ENCODE measurements at places on chromosomes 16 and 17.

DNA sequence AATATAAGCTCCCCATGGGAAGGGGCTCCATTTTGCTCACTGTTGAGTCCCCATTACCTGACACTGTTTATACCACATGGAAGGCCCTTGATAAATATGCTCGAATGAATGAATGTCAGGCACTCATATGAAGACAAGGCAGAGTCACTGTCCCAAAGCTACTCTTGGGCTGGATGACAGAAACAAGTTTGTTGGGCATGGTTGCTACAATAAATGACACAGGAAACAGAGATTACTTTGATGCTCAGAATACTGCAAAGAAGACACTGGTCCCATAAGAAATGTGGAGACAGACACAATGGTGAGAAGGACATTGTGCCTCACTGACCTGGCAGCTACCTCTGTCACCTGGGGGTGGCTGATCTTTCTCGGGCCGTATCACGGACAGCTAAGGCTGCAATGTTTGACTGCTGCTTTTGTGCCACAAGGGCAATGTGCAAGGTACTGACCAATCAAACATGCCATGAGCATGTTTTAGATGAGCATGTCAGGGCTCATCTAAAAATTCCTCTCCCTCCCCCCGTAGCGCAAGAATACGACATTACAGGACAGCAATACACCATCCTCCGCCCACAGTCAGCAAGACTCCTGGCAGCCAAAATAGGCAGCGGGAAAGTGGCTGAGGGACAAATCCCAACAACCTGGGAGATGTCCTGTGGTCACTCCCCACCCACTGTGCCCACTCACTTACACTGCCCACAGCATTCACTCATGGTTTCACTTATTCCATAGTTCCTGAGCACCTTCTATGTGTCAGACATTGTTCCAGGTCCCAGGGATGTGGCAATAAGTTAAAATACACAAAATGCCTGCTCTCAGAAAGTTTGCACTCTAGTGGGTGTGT, 5.0 kb downstream of the PIK3R6 start:
- DNase-seq: no peak

GRCh38 chr16:11210260-11210659, 45.7 kb downstream of the SOCS1 start:
- no peak for DNase-seq

DNA sequence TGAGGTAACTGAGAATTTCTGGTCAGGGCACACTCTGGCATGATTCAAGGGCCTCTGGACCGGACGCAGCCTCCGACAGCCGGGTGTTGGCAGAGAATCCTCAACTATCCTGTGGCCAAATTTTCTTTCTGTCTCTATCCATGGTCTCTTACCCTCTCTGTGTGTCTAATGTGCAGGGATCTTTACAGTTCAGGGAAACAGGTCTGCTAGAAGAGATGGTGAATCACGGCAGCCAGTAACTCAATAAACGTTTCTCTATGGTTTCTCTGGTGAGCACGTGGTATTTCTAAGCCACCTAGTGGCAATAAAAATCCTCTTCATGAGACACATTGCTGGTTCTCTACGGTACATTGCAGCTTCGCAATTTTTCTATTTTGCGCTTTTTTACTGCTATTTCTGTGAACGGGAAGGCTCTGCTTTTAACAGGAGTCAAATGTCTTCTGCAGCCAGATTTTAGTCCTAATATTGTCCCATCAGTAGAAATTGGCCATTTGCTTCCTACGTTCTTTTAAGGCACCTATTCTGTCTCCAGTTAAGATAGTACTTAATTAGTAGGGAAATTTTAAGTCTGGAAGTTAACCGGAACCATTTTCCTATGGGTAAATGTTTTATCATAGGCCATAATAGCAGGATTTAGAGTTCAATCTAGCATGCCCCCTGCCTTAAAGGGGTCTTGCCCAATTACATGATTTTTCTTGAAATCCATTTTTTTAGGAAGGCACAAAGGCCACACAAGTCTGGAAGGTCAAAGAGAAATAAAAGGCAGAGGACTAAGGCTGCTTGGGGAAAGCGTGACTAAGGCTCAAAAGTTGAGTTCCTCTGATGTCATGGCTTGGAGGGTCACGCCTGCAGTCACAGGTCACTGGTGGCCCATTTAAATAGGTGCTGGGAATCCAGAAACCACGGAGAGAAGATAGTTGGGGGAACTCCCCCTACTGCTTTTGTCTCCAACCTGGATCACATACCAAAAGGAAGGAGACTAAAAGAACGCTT, 31.5 kb downstream of the QPRT start:
- peak; percentile 48 for DNase-seq

GRCh38 chr17:45052052-45052772, 780 bp upstream of the DCAKD start:
- peak; percentile 72 for DNase-seq

GRCh38 chr16:1487395-1488053, 1.2 kb downstream of the PTX4 start:
- DNase-seq: no peak

GRCh38 chr16:57738844-57739243, 3.3 kb downstream of the KATNB1 start:
- DNase-seq: no peak

GRCh38 chr16:26712876-26713275, 353.9 kb upstream of the C16orf82 start:
- DNase-seq: no peak

GRCh38 chr17:47279062-47279801, 25.6 kb downstream of the ITGB3 start:
- no peak for DNase-seq

DNA sequence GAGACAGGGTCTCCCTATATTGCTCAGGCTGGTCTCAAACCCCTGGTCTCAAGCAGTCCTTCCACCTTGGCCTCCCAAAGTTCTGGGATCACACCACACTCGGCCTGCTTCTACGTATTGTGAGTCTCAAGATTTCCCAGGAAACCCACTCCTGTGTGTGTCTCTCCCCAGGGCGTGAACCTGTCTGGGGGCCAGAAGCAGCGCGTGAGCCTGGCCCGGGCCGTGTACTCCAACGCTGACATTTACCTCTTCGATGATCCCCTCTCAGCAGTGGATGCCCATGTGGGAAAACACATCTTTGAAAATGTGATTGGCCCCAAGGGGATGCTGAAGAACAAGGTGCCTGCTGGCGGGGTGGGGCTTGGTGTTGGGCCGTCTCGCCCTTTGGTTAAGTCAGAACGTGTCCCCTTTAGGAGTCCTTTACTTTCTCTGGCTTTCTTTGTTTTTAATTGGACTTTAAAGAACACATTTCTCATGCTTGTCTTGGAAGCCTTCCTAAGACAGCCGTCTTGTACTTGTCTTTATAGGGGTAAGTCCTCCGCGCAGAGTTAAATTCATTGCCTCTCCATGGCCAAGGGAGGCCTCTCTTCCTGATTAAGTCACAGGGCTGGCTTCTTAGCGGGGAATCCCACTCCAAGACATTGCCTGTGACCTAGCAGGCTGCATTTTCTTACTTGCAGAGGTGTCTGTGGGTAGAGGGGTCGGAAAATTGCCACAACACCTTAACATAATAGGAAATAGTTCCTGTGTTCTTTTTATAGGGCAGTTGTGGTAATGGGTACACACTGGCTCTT, 136.4 kb downstream of the ABCC6 start:
- no peak for DNase-seq

DNA sequence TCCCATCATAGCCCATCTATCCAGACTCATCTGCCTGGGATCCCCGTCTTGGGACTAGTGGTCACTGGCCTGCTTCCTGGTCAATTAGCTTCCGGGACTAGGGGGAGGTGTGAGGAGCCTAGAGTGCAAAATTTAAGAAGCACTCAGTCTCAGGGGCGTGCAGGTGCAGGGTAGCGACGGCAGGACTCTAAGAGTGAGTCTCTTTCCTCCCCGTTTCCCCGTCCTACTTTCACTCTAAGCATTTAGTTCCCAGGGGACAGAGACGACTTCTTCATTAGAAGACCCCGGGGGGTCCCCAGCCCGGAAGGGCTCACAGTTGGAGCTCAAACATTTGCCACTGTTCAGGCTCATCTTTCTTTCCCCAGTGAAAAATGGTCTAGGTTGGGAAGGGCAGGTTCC, 677 bp upstream of the ZNHIT3 start:
- peak; percentile 80 for DNase-seq

- DNase-seq: no peak
Observed at GRCh38 chr16:69277413-69277812, 33.7 kb upstream of the VPS4A start.

DNA sequence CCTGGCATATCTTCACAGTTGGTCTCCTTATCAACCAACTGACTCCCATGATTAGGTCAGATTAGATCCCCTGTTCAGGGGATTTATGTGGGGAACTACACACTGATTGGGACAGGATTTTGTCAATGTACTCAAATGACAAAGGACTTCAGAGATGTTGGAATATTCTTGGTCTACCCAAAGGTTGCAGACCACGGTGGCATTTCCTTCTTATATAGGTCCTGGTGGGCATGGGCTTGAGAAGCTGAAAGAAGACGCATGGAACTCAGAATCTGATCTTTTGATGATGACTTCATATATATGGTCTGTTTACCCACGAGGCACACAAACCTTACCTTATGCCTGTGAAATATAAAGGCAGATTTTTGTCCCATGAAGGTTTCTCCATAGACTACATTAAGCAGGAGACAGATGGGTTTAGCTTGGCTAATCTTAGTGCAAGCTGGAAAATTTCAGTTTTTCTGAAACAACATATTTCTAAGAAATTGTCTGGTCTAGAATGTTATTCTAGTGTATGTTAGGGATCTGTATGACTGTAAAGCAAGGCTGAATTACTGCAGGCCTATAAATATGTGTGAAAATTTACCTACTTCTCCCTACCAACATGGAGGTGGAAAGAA, 33.5 kb downstream of the HLF start:
- no peak for DNase-seq

GRCh38 chr16:8858994-8859912, 9.6 kb downstream of the CARHSP1 start:
- DNase-seq: no peak

DNA sequence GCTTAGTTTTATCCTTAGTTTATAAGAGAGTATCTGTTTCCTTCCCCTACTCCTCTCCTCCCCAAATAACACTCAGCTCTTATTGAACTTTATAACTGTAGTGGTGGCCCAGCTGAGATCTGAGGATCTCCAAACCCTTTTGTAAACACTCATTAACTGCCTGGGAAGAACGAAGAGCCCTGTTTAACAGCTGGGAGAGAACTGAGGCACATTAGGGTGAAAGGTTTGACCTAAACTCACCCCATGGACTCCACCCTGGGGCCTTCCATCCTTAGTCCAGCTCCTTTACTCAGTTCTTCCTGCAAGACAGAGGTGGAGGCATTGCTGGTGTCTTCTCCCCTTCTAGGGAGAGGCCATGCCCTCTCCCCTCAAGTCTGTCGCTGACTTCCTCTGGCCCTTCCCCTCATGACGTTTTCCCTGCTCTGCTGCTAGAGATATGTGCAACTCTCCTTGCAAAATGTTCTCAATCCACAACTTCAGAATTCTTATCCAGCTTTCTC, 1.2 kb upstream of the RARA start:
- no peak for DNase-seq

DNA sequence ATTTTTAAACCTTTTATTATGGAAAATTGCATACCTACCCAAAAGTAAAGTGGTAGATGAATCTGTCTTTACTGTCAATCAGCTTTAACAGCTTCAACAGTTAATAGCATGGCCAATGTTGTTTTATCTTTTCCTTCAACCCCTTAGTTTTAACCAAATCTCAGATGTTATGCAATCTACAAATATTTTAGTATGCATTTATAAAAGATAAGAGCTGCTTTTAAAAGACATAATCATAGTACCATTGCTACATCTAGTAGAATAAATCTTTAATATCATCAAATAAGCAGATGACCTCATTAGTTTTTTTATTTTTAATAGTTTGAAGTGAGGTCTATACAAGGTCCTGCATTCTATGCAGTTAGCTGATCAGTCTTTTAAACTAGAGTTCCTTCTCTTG, 37.9 kb downstream of the MAP2K4 start:
- no peak for DNase-seq

DNA sequence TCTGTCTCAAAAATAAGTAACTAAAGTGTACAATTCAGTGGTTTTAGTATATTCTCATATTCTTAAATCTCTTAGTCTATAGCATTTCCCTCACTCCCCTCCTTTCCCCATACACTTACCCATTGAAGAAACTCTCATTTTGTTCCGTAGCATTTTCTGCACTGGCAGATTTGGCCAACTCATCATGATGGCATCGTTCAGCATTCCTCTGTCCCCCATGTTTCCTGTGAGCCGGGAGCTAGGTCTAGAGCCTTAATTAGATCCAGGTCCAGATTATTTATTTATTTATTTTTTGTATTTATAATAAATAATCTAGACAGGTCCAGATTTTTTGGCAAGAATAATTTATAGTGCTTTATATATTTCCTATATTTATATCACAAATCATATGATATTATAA, 31.0 kb downstream of the HEATR3 start:
- no peak for DNase-seq

DNA sequence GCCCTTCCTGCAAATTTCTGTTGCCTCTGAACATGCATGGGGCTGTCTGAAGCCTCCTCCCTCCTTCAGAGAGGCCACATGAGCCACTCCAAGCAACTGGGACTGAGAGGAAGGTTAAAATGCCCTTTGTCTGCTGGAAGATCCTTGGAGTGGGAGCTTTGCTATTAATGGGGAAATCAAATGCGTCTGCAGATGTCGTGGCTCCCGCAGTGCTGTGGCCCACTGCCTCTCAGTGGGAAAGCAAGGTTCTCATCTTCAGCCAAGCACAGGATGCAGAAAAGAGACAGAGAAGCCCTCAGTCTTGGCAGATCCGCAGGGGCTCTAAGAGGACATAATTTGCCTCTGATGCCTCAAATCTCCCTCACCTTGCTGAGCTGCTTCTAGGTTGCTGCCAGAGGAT, 34.8 kb downstream of the PEMT start:
- no peak for DNase-seq

GRCh38 chr17:7573324-7574080, 5.9 kb upstream of the CD68 start:
- peak; percentile 90 for DNase-seq

- peak; percentile 96 for DNase-seq
Observed at GRCh38 chr17:57051886-57052361, 33.1 kb upstream of the AKAP1 start.

DNA sequence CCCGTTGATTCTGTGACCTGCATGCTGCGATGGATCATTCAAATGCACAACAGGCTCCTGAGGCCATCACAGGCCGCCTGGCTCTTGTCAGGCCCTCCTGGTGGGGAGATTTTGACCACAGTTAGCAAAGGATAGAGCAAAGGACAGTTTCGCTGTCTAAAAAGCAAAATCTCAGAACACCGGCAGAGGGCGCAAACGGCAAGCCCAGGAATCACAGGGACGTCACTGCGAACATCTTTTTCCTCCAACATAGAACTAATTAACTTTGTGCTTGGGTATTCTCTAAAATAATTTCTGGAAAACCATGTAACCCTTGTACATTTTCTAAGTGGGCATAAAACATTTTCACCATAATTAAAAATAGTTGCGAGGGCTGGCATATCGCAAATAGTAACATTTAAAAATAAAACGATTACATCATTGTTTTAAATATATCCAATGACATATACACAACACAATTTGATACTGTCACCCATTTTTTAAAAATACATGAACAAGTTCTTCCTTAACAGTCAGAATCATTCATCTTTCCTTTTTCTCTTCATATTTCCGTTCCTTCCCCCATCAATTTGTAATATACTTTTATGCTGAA, 19.7 kb upstream of the SLC47A1 start:
- peak; percentile 58 for DNase-seq
